Suppressor macrophage treated with lipopolysaccharide for 1 hour (primary cell): ENCODE measurements at places on chromosomes 5 and 9.

- DNase-seq: no peak
These were observed 323.9 kb upstream of the RORB start for GRCh38 chr9:74173284-74173683.

DNA sequence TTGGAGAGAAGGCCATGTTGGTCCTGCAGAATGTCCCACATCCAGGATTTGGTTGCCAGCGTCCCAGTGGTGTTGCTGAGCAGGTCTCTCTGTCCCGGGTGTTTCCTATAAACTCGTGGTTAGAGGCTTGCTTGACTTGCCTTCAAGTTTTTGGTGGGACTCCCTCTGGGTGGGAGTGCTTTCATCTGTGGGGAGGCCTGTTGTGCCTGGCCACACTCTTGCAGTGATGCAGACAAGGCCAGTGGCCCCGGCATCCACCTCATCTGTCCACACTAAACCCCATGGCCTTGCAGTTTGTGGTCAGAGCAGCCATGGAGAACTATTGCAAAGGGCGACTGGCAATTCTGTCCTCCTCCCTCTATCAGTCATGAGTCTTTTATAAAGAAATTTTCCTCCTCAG lies 71.8 kb downstream of the PHF2 start:
- DNase-seq: no peak

GRCh38 chr9:131179561-131180219 lies 54.3 kb downstream of the NUP214 start:
- DNase-seq: no peak

DNA sequence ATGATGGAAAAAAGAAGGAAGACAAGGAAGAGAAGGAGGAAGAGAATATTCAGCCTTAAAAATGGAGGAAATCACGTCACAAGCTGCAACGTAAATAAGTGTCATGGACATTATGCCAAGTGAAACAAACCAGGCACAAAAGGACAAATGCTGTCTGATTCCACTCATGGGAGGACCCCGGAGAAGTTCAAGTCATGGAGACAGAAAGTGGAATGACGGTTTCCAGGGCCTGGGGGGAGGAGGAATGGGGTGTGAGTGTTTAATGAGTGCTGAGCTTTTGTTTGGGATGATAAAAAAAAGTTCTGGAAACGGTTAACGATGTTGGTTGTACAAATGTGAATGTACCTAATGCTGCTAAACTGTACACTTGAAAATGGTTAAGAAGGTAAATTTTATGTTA lies 439.5 kb downstream of the GADD45G start:
- DNase-seq: no peak

- no peak for DNase-seq
These were observed 4.3 kb upstream of the GPX3 start for GRCh38 chr5:151015974-151016587.

DNA sequence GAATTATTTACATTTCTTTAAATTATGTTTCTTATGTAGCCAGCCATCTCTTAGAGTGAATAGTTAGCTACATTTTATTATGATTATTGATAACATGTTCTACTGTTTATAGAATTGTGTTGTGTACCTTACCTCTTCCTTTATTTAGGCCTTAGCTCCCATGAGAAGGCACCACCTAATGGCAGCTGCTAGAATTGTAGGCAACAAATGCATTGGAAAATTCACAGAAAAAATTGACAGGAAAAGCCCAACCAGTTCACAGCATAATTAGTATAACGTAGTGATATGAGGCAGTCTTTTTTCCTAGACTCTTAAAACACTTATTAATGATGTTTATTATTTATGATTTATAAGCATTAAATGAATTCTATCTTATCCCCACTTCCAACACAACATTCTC lies 175.8 kb downstream of the WDR70 start:
- DNase-seq: peak; percentile 25

GRCh38 chr5:96447949-96448348 lies 14.9 kb upstream of the PCSK1 start:
- no peak for DNase-seq

DNA sequence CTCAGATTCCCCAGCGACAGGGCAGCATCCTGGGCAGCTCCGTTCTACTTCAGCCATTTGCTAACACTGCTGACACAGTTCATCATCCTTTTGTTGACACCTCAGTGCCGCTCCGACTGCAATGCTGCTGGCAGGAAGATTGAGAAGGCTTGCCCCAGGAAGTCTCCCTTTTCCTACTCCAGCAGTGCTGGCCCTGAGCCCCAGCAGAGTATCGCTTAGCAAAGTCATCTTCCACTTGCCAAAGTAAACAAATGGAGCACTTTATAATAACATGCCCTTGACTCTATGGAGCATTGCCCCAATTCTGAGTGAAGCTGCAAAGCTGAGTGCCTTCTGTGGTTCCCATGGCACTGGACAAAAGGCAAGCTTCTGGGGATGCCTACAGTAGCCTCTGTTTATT lies 32.2 kb downstream of the PRLR start:
- no peak for DNase-seq

DNA sequence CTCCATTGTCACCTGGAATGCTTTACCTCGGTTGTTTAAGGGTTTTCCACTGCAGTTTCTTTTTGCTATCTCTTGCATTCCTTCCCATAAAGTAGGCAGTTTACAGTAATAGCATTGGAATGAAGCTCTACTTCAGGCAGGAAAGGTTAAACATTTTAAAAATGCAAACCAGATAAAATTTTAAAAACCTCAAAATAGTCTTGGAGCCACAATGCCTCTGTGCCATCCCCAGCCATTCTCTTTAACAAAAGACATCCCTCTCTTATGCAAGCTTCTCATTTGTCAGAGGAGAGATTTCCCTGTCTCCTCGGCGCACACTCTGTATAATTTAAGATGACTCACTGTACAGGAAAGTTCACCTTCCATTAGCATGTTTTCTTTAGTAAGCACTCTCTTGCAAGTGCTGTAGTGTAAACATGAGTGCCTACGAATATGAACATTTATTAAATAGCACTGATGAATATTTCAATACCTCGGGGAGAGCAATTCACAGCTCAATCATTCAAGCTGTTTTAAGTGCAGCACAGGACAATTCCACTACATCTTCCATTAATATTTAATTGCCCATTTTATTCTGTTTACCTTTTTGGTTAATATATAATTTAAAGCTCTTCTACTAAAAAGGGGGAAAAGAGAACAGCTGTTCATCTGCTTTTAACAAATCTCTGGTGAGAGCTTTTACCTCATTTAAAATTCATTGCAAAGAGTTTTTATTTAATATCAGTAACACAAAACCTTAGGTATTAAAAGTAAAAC lies 343.6 kb downstream of the SPATA31D1 start:
- DNase-seq: no peak

DNA sequence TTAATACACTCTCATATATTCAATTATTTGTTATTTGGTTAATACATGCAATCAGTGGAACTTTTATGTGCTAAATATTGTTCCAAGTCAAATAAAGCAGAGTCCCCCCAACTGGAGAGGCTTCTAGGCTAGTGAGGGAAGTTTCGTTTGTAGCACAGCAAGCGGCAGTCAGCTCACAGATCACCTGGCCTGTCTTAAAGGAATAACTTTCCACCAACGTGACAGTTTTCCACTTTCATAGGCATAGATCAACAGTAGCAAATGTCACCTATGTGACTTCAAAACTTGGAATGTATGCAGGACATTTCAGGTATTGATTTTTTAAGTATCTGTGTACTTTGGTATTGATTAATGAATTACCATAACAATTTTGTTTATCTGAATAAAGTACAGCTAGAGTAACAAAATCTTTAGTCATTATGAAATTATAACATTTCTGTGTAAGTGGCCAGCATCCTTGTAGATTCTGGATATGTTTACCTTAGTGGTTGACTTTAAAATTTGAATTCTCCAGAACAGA lies 129.7 kb upstream of the VCAN start:
- DNase-seq: no peak

DNA sequence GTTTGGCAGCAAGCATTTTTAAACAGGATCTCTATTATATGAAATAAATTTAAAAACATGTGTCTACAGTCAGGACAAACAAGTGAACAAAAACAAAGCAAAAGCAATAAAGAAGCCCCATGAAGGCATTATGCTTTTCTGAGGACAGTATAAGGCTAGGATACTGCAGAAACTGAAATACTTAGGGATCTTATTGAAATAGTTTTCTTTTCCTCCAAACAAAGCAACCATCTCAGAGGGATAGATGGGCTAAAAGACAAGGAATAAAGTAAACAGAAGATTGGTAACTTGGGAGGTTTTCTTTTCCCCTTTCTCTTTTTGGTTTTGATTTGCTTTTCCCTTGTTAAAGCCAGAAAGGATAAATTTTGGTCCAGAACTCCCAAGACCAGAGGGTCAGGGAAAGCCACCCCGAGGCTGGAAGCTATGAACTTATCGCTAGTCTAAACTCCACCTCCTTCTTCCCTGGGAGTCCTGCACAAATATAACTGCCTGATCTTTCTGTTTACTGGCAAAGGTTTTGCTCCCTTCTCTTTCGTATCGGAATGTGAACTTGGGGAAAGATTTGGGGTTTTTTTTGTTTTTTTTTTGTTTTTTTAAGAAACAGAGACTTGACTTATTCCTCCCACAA lies 164.0 kb downstream of the GHR start:
- no peak for DNase-seq

DNA sequence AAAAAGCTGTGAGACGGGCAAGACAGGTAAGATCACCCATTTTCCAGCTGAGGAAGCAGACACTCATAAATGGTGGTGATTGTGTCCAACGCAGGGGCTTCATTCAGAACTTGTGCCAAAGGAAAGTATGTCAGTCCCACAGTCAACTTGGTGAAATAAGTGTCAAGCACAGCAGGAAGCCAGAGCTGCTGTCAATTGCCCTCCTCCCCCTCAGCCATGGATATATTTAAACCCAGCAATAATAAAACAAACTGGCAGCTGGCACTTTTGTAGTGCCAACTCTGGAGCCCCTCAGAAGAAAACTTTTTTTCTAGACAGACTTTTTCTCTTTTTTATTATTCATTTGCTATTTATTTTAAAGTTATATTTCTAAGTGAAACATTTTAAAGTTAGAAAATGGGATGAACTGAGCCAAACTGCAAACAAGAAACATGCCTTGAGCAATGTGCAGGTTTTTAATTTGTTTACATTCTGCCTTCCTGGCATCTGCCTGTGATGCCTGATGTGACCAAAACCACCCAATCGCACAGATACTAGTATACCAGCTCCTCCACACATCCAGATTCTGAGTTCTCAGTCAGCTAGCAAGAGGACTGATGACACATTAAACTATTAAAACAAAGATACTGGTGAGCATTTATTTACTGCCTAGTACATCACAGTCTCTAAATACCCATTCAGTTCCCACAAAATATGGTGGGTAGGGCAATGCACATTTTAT lies 17.0 kb downstream of the DMAC1 start:
- no peak for DNase-seq

DNA sequence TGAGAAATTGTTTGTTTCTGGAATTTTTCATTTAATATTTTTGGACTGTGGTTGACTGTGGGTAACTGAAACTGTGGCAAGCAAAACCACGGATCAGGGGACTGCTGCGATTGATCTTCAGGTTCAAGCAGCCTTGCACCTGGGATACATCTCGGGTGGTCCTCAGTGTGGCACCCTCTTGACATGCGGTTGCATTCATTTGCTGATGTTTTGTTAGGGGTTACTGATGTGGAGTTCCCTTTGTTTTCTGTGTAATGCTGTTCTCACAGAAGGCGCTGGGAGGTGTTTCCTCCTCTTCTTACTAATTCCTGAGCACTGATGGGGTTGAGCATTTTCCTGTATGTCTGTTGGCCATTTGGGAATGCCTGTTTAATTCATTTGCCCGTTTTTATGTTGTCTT lies 60.4 kb downstream of the EHMT1 start:
- no peak for DNase-seq

GRCh38 chr9:129109952-129110739 lies 447 bp downstream of the CRAT start:
- DNase-seq: no peak

GRCh38 chr9:121271368-121272341 lies 3.7 kb downstream of the GSN start:
- DNase-seq: peak; percentile 87

DNA sequence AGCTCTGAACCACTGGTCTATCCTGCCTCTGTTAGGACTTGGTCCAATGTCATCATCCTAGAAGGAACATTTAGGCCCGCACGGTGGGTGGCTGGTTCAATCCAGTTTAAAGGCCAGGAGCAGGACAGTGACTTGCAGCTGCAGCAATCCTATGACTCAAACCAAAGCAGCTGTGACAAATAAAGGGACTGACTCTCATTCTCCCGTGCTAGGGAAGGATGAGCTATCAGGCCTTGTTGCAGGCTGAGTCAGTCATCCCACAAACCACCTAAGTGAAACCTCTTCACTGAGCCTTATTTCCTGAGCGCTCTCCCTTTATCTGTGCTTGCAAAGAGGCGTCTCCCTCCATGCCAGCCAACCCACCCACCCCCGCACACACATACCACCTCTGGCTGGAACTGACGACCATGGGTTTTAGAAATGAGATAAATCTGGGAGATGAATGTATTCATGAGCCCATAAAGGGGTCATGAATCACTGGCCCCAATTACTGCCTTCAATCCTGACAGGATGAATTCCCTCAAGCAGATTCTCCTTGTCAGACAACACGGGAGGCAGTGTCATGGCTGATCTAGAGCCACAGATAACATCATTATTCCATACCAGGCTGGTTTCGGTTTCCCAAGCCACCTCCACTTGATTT lies 93.4 kb downstream of the KCNIP1 start:
- DNase-seq: peak; percentile 70

- no peak for DNase-seq
These were observed 5.0 kb upstream of the FBXL7 start for GRCh38 chr5:15495026-15495425.

DNA sequence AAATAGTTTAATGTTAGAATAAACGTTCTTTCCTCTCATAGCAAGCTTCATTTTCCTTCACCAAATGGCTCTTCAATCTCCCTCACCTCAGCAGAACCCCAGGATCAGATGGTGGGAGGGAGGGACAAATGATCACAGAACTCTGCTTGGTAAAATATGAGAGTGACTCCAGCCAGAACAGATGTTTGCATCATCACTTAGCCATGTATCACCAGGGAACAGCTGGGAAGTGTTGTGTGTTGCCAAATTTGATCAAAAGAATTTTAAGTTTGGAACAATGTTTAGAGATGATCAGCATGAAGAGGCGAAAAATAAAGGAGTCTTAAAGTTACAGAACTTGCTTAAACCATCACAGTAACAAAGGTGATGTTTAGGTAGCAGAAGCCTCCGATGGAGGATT lies 115.7 kb downstream of the FRMD3 start:
- no peak for DNase-seq

- no peak for DNase-seq
These were observed 1077.4 kb upstream of the ARRDC3 start for GRCh38 chr5:92460505-92460904.

- DNase-seq: no peak
These were observed 413.9 kb downstream of the GADD45G start for GRCh38 chr9:90018688-90019087.
